ENCODE measurements at places on chromosomes 13 and 19.

- DNase-seq = no peak
Measured at GRCh38 chr13:21548577-21548976, 55.4 kb downstream of the MICU2 start.

DNA sequence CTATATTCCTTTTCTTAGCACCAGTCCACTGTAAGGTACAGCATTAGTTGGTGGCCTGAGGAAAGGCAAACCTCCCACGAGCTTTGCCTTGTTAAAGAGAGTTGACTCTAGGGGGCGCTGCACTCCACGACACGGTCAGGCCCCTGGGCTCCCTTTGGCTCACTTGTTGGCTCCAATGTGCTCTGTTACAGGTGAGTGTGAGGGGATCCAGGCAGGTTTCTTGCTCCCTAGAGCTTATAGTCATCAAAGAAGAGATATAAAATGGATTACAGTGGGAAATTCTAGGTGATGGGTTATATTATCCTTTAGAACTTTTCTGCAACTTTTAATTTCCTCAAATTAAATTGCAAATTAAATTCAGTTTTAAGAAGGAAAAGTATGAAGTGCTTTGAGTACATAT is 3.7 kb downstream of the WDR87 start:
- peak; percentile 76 for DNase-seq

GRCh38 chr13:59479629-59480028 is 684.1 kb downstream of the DIAPH3 start:
- DNase-seq = no peak

DNA sequence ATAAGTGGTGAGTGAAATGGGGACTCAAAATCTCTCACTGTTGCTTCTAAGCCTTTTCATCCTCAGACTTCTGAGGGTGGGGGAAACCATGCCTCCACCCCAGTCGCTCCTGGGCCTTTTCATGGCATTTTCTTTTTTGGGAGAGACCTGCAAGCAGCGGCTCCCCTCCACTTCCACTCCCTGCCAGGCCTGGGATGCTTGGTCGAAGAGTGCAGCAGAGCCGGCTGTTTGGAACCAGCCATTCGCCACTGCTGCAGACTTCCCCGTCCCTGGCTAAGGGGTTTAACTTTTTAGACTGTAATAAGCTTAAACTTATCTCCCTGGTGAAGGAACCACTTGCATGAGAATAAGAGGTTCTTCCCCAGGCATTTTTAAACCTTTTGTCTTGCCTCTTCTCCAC is 617.2 kb downstream of the PCDH9 start:
- no peak for DNase-seq
